ENCODE measurements at places on chromosomes 6 and 20.
A peak's percentile ranks its signal among the peaks of the same experiment; 100 is the strongest.

GRCh38 chr20:34066476-34067090 lies 45.5 kb downstream of the EIF2S2 start:
- DNase-seq, result no peak

- no peak for DNase-seq
Measured at GRCh38 chr6:39206250-39206721, 23.0 kb downstream of the KCNK5 start.

GRCh38 chr6:53837865-53838769 lies 43.3 kb downstream of the LRRC1 start:
- DNase-seq, result peak; percentile 89

- DNase-seq, result no peak
Measured at GRCh38 chr6:97473979-97474378, 191.0 kb upstream of the MMS22L start.

DNA sequence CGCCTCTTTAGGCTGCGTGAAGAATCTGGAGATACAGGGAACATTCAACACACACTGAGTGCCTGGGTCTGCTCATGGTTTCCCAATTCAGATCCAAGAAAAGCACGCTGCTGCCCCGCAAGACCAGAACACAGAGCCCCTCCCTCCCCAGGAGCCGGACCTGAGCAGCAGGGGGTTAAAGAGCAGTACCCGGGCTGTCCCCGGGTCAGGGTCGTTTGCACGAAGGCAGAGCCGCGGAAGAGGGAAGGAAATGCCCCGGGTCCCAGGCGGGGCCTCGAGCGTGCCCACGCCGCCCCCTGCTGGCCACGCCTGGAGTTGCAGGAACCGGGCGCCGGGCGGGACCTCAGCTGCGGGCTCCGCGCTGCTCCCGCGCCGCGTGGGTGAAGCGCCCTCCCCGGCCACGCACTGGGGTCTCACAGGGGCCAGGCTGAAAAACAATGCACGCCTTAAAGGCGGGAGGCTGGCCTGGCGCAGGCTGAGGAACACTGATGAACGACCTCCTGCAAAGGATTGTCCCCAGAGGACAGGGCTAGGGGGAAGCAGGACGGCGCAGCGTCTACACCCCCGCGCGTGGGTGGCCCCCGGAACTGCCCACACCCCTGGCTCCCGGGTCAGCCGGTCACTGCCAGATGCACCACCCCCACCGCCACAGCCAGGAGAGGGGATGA lies 48.9 kb downstream of the ANKRD60 start:
- peak; percentile 36 for DNase-seq

DNA sequence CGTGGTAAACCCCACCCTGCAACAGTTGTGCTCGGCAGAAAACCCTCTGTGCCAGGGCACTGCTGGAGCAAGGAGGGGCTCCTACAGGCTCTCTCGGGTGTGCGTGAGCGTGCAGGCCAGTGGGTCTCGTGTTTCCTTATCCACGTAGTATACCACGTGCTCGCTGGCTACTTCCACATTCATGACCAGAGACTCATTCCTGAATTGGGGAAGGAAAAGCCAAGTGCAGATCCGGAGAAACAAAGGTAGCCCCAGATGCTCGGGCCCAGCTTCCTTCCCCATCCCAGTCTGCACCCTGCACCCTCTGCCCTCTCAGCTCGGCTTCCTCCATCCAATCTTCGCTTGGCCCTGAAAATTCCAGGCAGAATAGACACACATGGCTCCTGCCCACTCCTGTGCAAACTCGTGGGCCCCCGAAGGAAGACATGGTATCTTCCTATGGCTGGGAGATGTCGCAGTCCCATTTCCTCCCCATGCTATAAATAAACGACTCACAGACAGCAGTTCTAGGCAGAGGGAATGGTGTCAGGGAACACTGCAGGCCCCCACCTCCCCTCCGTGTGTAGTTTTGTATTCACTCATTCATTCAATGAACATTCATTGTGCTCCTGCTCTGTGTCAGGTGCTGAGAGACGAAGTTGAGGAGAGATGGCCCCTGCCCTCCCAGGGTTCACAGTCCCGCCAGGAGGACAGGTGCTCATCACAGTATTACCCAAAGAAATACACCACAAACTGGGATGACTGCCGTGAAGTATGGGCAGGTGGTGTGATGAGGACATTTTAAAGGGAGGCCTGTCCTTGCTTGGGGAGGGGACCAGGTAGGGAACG lies 29.6 kb downstream of the NPEPL1 start:
- DNase-seq, result no peak

GRCh38 chr20:2762578-2763131 lies 37.8 kb downstream of the CPXM1 start:
- no peak for DNase-seq

- no peak for DNase-seq
Measured at GRCh38 chr6:35071347-35071994, 69.7 kb downstream of the TCP11 start.

- DNase-seq, result no peak
Measured at GRCh38 chr6:150194195-150194594, 51.4 kb downstream of the PPP1R14C start.

DNA sequence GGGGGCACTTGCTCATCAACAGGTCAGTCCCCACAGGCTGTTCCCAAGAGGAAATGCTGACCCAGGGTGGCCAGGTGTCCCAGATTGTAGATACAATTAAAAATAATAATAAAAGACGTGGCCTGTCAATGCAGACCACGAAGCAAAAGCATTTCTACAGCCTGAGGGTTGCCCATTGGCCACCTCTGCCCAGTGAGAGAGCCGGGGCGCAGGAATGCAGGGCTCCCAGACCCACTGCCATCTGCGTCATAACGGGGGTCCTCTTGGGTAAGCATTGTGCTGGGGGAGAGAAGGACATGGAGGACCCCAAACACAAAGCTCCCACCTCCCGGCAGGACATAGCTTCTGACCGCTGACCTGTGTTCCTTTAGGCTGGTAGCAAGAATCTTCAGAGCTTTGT lies 22.9 kb upstream of the AFDN start:
- DNase-seq, result no peak

- no peak for DNase-seq
Measured at GRCh38 chr6:27870291-27870870, 41.8 kb downstream of the OR2B2 start.

DNA sequence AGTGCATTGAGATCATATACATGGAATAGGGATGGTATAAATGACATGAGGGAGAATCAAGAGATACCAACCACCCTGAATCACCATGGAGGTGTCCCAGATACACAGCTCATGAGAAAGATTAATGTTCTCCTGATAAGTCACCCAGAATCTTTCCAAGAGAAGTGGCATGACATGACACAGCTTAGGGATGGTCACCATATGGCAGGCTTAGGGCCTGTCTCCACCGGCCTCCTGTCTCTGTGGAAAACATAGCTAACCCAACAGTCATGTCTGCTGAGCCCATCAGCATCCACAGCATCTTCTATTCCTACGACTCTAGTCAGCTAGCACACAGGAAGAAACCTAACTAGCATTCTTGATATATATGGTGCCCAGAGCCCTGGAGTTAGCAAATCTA lies 133.3 kb downstream of the IPCEF1 start:
- no peak for DNase-seq

DNA sequence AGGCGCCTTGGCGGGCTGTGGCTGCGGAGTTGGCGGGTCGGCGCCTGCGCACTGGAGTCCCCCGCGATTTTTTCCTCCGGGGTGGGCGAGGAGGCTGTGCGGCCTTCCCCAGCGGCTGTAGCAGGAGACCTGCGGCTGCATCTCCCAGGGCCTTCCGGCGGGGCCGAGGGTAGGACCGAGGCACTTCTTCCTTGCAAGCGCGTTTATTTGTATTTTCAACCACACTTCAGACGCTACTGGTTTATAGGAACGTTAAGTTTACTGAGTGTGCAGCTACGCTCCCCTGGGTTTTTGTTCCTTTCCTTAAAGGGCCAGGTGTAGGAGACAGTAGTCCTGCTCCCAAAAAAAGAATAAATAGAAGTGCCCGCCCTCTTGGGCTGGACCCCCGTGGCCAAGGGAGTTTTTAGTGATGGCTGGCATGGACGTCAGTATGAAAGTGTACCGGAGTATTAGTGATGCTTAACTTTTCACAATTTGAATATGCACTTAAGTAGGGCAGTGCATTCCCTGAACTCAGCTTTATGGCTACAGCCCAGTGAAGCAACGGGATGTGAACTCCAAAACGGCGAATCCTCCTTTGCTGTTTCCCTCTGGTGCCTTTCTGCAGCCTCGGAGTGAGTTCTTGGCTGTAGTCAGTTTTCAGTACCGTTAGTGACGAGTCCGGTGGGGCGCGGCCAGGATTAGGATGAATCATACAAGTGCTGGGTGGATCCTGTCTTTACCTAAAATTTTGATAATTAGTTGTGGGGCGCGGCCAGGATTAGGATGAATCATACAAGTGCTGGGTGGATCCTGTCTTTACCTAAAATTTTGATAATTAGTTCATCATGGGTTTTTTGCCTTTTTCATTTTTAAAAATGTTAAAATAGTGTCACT lies 1.0 kb upstream of the FBXO5 start:
- DNase-seq, result peak; percentile 96

DNA sequence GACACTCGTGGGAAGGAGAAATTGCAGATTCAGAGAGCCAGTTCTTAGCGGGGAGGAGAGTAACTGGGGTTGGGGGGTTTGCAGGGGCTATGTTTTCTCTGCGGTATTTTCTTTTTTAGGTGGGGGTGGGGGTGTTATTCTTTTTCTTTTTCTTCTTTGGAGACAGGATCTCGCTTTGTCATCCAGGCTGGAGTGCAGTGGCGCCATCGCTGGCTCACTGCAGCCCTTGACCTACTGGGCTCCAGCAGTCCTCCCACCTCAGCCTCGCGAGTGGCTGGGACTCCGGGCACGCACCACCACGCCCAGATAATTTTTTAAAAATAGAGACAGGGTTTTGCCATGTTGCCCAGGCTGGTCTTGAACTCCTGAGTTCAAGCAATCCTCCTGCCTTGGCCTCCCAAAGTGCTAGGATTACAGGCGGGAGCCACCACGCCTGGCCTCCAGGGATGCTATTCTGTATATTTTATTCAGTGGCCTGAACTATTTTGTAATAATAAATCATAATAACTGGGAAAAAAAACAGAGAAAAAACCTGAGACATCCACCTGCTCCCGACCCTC lies 57.3 kb downstream of the UBE2V1 start:
- no peak for DNase-seq

GRCh38 chr6:118350881-118351430 lies 197.1 kb upstream of the PLN start:
- DNase-seq, result no peak

DNA sequence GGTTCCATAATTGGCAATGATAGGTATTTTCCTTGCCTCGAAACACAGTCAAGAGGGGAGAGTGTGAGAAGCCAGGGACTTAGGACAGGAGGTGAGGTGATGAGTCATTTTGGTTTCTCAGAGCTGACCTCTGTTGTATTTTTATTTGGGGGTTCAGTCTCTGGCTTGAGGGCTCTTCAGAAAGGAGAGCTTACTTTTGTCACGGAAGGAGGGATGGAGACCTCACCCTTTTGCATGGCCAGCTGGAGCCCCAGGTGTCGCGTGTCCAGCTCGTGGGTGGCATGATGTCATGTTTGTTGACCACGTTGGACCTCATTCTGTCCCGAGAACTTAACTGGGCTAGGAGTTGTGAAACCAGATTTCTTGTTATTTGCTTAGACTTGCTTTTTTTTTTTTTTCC lies 293.9 kb downstream of the QKI start:
- no peak for DNase-seq

- no peak for DNase-seq
Measured at GRCh38 chr6:97067045-97067444, 142.5 kb downstream of the KLHL32 start.

GRCh38 chr6:134340179-134340975 lies 22.5 kb upstream of the SGK1 start:
- DNase-seq, result no peak

DNA sequence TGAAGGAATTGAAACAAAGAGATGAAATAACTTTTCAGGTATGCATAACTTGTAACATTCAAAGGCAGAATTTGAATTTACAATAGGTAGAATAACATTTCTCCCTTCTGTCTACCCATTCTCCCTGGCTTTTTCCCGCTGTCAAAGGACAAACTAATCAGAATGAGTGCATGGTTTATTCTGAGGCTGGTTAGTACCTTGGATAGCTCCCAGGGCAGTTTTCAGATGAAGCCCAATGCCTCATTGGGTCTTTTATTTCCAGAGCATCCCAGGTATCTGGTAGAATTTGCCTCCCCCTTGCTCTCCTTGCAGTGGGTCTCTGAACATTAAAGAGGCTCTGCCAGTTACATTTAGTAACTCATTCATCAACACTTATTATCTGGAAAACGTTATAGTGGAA lies 665.5 kb downstream of the BCKDHB start:
- no peak for DNase-seq

DNA sequence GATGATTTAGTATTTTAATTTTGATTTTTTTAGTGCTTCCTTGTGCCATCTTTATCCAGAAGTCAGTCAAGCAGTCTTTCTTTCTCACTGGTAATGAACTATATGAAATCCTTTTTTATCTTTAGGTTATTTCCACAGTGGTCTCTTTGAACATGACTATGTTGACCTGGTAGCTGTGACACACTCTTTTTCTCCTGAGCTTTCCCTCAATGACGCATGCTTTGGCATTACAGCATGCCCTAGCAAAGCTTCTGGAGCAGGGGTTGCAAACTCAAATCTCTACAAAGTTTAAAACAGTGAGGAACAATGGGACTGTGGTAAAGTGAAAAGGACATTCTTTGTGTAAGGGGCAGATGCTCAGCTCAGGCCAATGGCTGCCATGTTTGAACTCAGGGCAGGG lies 4.5 kb upstream of the PLAGL1 start:
- DNase-seq, result no peak

DNA sequence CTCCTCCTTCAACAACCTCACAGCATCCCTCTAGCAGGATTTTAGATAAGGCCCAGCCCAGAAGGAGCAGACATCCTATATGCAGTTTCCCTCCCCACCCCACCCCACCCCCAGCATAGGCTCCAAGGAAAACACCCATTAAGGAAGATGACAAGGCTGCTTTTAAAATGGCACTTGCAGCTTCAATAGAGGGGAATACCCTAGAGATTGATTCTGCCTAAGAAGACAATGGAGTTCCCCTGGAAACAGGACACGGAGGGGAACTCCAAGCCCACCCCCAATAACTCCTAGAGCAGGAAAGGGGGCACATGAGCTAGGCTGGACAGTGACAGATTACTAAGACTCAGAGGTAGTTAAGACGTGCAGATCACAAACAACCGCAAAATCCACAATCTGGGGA lies 34.7 kb downstream of the CPNE5 start:
- DNase-seq, result no peak

DNA sequence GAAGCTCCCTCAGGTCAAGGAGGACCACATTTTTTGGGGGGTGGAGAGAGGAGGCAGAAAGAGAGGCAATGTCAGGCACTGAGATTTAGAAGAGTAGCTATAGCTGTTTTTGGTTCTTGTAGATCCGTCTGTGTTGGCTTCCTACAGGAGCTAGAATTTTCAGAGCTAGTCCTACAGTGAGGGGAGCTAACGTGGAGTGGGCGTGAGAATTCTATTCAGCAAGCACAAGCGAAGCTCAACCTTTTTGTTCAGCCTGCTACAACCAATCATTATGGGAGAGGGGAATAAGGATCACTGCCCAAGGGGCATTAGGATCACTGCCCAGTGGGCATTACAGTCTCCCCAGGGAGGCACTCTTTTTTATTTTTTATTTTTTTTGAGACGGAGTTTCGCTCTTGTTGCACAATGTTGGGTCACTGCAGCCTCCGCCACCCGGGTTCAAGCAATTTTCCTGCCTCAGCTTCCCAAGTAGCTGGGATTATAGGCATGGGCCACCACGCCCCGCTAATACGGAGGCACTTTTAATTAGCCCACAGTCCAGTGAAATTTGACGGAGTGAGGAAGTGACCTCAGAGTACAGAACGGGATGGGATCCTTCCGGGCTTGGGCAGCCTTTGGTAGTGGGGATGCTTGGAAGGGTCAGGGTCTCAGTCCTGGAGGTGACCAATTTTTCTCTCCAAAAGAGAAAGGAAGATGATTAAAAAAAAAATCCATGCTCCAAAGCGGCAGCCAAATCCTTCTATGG lies 1.1 kb upstream of the PANK2 start:
- no peak for DNase-seq

GRCh38 chr20:50281831-50282591 lies 91.4 kb downstream of the CEBPB start:
- DNase-seq, result no peak

Data from globus pallidus (tissue), 1 donor.